ENCODE measurements at places on chromosomes 5 and 9.

- DNase-seq: no peak
These were observed 213.0 kb downstream of the CRB2 start for GRCh38 chr9:123568691-123569688.

- DNase-seq: no peak
These were observed 1086.9 kb upstream of the CDH6 start for GRCh38 chr5:30106596-30106995.

DNA sequence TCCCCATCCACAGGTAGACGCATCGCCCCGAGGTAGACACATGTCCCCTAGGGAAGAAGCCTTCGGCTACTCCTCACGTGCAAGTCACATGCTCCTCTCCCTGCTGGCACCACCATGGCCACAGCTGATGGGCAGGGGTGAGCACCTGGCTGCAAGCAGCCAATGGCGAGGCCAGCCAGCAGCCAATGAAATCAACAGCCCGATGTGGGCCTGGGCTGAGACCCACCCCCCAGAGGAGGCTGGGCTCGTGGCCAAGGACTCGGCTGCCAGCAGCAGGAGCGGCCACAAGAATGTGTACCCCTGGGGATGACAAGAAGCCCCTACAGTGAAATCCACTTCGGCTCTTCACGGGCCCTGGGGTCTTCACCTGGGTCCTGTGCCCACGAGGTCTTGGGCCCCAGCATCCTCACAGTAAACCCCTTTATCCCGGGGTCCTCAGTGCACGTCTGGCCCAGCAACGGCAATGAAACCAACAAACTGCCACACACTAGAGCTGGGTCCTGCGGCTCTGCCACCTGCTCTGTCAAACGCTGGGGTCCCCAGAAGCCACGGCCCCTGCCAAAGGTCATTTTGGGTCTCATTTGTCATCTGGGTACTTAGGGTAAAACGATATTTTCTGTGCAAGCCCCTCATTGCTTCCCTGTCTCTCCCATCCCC is 22.1 kb upstream of the PTGES start:
- no peak for DNase-seq

GRCh38 chr9:32394381-32395049 is 10.1 kb downstream of the ACO1 start:
- no peak for DNase-seq

- no peak for DNase-seq
These were observed 48.0 kb downstream of the SLC12A7 start for GRCh38 chr5:1063661-1064382.

DNA sequence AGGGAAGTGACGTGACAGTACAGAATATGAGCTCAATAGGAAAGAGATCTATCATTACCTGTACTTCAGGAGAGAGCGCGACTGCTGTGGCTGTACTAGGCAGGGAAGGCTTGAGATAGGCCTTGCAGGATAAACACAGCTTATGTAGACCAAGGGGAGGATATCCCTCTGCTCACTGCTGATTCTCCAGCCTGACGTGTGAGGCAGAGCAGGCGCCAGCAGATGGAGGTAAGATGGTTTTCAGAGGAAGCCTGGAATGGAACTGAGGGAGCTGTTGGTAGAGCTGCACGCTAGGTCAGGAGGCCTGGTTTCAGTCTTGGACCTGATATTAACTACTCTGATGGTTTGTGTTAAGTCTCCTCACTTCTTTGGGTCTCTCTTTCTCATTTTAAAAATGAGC is 291.4 kb downstream of the YTHDC2 start:
- DNase-seq: no peak

DNA sequence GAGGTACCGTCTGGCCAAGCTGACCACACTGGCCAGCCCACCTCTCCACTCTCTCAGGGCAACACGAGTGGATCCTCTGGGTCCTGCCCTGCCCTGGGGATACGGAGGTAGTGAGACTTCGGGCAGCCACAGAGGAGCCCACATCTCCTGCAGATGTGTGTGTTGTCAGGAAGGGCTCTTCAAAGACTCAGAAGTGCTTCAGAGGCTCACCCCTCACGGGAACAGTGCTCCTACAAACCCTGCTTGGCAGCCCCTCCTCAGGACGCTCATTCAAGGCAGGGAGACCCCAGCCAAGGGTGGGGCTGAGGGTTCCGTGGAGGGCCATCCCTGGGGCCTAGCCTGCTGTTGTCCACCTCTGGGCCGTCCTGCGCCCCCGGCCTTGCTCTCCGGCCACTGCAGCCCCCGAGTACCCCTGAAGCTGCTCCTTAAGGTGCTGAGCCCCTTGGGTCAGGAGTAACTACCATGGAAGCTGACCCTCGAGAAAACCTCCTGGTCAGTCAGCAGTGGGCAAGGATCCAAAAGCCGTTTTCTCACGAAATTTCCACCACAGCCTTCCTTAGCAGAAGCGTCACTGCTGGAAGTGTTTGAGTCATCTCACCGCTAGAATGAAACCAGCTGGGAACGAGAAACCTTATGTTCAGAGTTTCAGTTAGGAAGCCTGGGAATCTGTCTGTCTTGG is 23.2 kb upstream of the LRRC14B start:
- DNase-seq: no peak

DNA sequence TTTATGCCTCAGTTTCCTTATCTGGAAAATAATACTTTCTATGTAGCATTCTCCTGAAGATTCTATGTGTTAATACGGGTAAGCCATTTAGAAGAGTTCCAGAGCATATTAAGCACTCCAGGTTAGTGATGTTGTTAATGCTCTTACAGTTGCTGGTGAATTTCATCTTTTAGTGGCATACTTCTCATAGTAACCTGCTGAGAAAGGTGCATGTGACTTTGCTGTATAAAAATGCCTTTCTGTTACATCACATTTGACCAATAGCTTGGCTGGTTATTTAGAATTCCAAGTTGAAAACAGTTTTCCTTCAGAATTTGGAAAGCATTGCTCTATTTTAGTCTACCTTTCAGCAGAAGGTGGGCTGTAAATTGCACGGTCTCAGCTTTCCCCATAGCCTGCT is 27.2 kb downstream of the GCNT1 start:
- no peak for DNase-seq

DNA sequence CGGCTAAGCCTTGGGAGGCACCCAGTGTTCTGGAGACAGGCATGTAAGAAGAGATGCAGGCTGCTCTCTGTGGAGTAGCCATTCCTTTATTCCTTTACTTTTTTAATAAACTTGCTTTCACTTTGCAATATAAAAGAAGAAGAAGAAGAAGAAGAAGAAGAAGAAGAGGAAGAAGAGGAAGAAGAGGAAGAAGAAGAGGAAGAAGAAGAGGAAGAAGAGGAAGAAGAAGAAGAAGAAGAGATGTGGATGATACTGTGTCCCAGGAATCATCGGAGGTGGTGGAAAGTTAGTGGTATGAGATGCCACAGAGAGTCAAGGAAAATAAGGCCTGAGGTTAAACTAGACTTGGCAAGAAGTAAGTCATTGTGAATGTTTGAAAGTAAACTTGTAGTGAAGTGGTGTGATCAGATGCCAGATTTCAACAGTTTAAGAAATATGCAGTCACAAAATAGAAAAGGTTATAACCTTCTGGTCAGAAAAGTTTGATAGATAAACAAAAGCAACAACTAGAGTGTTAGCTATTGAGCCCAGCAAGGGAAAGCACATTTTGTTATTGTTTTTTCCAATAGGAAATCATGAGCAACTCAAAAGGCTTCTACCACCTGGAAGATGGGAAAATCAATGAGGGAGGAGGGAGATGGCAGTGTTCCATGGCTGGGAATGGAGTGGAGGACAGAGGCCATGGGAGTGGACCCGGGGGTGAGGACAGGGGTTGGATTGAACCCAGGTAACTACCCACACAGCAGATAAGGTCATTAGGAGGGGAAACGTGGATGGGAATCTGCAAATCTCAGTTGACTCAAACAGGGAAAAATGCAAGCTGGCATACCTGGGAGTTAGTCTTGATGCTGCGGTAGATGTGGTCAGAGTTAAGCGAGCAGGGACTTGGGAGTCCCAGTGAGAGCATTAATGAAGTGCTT is 16.8 kb downstream of the AOPEP start:
- no peak for DNase-seq

GRCh38 chr5:102678267-102679058 is 76.6 kb upstream of the PAM start:
- no peak for DNase-seq

DNA sequence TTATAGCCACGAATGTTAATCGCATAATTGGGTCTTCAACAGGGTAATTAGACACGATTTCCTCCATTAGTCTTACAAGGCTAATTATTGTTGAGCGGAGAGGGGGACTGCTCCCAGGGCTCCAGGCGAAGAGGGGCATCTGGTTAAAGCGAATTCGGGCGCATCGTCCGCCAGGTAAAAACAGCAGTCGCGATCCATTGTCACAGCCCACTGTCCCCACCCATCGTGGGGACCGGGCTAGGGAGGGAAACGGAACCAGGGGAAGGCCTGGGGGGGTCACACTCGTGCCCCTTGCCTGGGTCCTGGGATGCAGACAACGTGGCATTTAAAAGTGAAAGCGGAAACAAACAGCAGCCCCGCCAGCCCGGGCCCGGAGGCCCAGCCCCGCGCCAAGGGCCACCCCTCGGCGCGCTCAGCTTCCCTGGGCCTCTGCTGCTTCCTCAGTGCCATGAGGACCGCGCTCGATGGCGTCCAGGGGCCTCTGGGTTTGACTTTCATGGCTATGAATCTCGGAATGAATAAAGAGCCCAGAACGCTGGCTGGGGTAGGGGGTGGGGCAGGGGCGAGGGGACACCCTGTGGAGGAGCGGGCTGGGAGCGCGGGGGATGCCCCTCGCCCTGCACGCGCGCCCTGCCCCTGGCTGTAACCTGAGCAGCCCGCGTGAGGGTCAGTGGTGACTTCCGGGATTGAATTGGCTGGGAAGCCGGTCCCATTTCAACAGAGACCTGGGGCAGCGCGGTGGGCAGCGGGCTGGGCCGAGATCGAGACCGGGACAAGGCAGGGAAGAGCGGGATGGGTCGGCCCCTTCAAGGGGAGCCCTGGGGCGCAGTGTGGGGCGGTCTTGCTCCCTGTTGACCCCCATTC is 99.9 kb downstream of the GTF3C4 start:
- peak; percentile 34 for DNase-seq

GRCh38 chr9:125255781-125256391 is 5.7 kb upstream of the GAPVD1 start:
- no peak for DNase-seq

DNA sequence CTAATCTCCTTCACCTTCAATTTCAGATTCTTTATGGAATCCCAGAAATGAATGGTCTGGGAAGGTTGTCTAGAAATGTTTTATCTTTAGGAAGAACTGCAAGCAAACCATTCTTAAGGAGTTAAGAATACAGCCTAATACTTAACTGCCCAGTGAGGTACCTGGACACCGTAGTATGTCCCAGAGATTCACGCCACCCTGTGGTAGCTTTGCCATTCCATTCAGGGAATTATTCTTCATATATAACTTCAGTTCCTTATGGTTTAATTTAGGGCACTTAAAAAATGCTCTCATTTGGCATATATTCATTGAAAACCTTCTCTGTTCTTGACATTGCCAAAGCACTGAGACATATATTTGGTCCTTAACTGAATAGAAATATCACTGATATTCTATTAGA is 49.7 kb downstream of the ACTBL2 start:
- no peak for DNase-seq

DNA sequence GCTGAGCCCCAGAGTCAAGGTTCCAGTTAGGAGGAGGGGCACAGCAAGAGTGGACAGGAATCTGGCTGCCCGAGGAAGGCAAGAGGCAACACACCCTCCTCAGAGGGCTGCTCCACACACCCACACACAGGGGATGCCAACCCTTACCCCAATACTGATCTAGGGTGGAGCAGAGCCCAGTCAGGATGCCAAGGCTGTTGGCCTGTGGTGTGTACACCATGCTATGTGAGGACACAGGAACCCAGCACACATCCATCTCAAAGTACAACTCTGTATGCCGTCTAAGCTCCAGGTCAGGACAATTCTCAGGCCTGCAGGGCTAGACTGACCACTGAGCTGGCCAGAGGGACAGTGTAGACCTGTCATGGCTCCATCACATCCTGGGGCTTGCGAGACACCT is 2.6 kb downstream of the SEPTIN8 start:
- no peak for DNase-seq

- no peak for DNase-seq
These were observed 13.4 kb upstream of the GRHPR start for GRCh38 chr9:37408933-37409710.

- DNase-seq: no peak
These were observed 20.8 kb upstream of the SLC6A3 start for GRCh38 chr5:1465966-1466471.

DNA sequence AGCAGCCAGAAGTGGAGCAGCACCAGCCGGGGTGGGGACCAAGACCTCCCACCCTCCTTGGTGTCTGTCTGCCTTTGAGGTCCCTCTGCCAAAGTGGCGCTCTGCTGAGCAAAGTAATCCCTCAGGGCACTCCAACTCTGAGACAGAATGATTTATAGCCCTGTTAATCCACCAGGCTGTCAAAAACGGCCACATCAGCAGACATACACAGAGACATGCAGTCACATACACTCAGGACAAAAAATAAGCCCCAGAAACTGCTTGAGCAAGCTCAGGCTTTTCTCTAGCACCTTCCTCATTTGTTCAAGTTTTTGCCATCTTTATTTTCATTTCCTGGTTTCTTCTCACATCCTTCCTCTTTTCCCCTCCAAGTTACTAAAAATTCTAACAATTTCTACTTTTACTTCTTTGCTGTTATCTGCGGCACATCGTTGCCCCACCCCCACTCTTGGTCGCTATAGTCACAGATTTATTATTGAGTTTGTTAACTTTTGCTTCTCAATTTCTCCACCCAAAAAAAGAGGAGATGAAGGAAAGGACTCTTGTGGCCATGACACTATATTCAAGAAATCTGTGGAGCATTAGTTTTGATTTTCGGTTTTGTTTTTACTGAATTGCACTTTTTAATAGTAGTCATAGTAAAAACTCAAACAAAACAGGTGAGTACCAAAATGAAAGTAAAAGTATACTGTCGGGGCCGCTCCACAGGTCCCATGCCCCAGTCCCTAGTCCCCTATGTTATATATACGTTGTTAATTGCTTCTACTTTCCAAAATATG is 17.4 kb upstream of the ADRB2 start:
- no peak for DNase-seq

DNA sequence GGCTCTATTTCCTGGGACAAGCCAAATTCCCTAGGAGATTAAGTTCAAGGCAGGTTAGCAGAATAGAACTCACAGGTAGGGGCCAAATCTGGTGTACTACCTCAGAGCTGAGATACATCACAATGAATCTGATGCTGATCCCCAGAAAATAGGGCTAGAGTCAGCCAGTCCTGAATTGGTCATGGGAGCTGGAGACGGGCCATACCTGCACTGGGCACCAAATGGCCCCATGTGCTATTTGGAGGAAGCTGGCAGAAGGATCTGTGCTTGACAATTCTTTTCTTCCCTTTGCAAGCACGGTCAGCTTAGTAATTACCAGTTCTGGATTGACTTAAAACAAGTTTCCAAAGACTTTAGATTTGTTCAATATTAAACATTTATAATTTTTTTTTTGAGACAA is 10.4 kb upstream of the GNAQ start:
- DNase-seq: no peak

Measured in bone marrow (tissue), 2 donors.